Gastroesophageal sphincter (tissue), 4 donors: ENCODE measurements at places on chromosomes 3 and 15.

- ATAC-seq: no peak
- H3K4me3 ChIP-seq: no peak overlapping the region
- no peaks in the 10 kb centered on the region for H3K27me3 ChIP-seq
- H3K4me1 ChIP-seq: peaks cover 10% of the 10 kb centered on the region
- no peaks in the 10 kb centered on the region for H3K36me3 ChIP-seq
These were observed 7.0 kb upstream of the CXCR6 start for GRCh38 chr3:45936261-45936660.

GRCh38 chr3:191361456-191361855, 31.1 kb upstream of the UTS2B start:
- H3K4me1 ChIP-seq: peaks cover 60% of the 10 kb centered on the region
- no peak for ATAC-seq
- no peak overlapping the region for H3K4me3 ChIP-seq

- H3K27me3 ChIP-seq: no peaks in the 10 kb centered on the region
- no peak overlapping the region for H3K4me3 ChIP-seq
- H3K4me1 ChIP-seq: no peaks in the 10 kb centered on the region
- no peaks in the 10 kb centered on the region for H3K36me3 ChIP-seq
These were observed 63.9 kb upstream of the BBX start for GRCh38 chr3:107458871-107459270.

DNA sequence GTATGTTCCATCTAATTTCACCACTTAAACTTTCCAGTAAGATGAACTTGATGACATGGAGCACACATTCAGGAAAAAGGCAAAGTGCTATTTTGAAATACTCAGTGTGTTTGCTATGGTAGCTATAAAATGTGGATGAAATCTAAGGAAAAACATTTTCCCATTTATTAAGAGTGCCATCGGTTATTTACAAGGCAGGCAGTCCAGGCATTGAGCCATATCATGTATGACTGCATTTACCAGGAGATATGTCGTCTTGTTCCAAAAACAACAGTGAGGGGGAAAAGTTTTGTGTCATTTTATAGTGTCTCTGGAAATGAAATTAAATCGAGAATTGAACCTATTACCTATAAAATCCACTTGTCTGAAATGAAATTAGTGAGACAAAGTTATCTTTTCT, 13.7 kb downstream of the ANXA2 start:
- H3K27ac ChIP-seq: no peak overlapping the region
- no peak for ATAC-seq
- no peak overlapping the region for H3K4me3 ChIP-seq
- peaks cover 55% of the 10 kb centered on the region for H3K36me3 ChIP-seq

GRCh38 chr3:28291577-28291976, 50.2 kb downstream of the CMC1 start:
- H3K4me1 ChIP-seq: no peaks in the 10 kb centered on the region
- no peak overlapping the region for H3K27ac ChIP-seq
- H3K27me3 ChIP-seq: no peaks in the 10 kb centered on the region
- no peak for ATAC-seq
- peaks cover 12% of the 10 kb centered on the region for H3K36me3 ChIP-seq

- H3K4me3 ChIP-seq: no peak overlapping the region
- no peak for ATAC-seq
- H3K27me3 ChIP-seq: no peaks in the 10 kb centered on the region
- peaks cover 5% of the 10 kb centered on the region for H3K4me1 ChIP-seq
- H3K27ac ChIP-seq: no peak overlapping the region
- no peaks in the 10 kb centered on the region for H3K36me3 ChIP-seq
These were observed 2.7 kb downstream of the RIOX2 start for GRCh38 chr3:97969541-97969940.

GRCh38 chr3:115156046-115156654, 9.1 kb upstream of the ZBTB20 start:
- H3K36me3 ChIP-seq: no peaks in the 10 kb centered on the region
- no peaks in the 10 kb centered on the region for H3K4me1 ChIP-seq
- no peak overlapping the region for H3K27ac ChIP-seq
- H3K27me3 ChIP-seq: no peaks in the 10 kb centered on the region

GRCh38 chr3:85862893-85863455, 904.2 kb downstream of the CADM2 start:
- H3K4me3 ChIP-seq: no peak overlapping the region
- no peaks in the 10 kb centered on the region for H3K36me3 ChIP-seq
- no peak overlapping the region for H3K27ac ChIP-seq
- H3K27me3 ChIP-seq: no peaks in the 10 kb centered on the region
- no peak for ATAC-seq

- H3K36me3 ChIP-seq: no peaks in the 10 kb centered on the region
- H3K27ac ChIP-seq: no peak overlapping the region
- no peaks in the 10 kb centered on the region for H3K27me3 ChIP-seq
- H3K4me3 ChIP-seq: no peak overlapping the region
- no peaks in the 10 kb centered on the region for H3K4me1 ChIP-seq
- ATAC-seq: no peak
These were observed 117.5 kb downstream of the PDCD6IP start for GRCh38 chr3:33915796-33916546.

GRCh38 chr3:106683953-106684620, 693.2 kb upstream of the CCDC54 start:
- no peak overlapping the region for H3K27ac ChIP-seq
- H3K4me3 ChIP-seq: no peak overlapping the region
- ATAC-seq: no peak
- no peaks in the 10 kb centered on the region for H3K27me3 ChIP-seq
- no peaks in the 10 kb centered on the region for H3K36me3 ChIP-seq
- H3K4me1 ChIP-seq: no peaks in the 10 kb centered on the region

GRCh38 chr3:60365360-60365759, 885.9 kb downstream of the FHIT start:
- H3K36me3 ChIP-seq: no peaks in the 10 kb centered on the region
- H3K27me3 ChIP-seq: no peaks in the 10 kb centered on the region
- no peak overlapping the region for H3K27ac ChIP-seq
- H3K4me1 ChIP-seq: no peaks in the 10 kb centered on the region
- ATAC-seq: no peak

- H3K27me3 ChIP-seq: no peaks in the 10 kb centered on the region
- H3K27ac ChIP-seq: no peak overlapping the region
- H3K4me1 ChIP-seq: no peaks in the 10 kb centered on the region
- no peak overlapping the region for H3K4me3 ChIP-seq
- H3K36me3 ChIP-seq: no peaks in the 10 kb centered on the region
These were observed 72.2 kb downstream of the PPCDC start for GRCh38 chr15:75095594-75095993.

DNA sequence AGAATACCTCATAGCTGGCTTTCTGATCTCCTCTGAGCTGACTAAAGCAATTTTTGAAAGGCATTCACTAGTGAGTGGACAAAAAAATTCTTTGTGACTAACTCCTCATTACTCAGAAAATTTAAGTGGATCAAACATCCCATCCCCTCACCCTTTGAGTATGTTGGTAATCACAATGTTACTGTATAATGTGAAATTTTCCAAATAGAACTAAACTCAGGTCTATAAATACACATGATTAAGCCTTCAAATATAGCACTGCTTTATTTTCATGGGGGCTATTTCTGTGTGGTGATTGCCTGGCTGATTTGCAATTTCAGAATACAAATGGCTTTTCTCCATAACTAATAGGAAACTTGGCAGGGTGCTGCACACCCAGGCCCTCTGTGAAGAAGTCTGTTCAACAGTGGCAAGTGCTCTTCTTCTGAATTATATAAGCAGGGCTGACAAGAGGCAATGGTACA, 45.9 kb upstream of the ACTC1 start:
- no peak overlapping the region for H3K27ac ChIP-seq
- H3K4me1 ChIP-seq: no peaks in the 10 kb centered on the region
- ATAC-seq: no peak
- H3K36me3 ChIP-seq: no peaks in the 10 kb centered on the region
- H3K27me3 ChIP-seq: no peaks in the 10 kb centered on the region

GRCh38 chr15:40929660-40930429, 705 bp downstream of the DLL4 start:
- peak overlapping the region; percentile 21 for H3K4me3 ChIP-seq
- ATAC-seq: peak; percentile 26
- H3K4me1 ChIP-seq: peaks cover 42% of the 10 kb centered on the region
- H3K27ac ChIP-seq: no peak overlapping the region
- H3K36me3 ChIP-seq: peaks cover 6% of the 10 kb centered on the region

GRCh38 chr3:112046599-112046998, 12.1 kb downstream of the TMPRSS7 start:
- no peak overlapping the region for H3K27ac ChIP-seq
- no peak for ATAC-seq
- H3K27me3 ChIP-seq: no peaks in the 10 kb centered on the region
- no peak overlapping the region for H3K4me3 ChIP-seq

- H3K36me3 ChIP-seq: no peaks in the 10 kb centered on the region
- no peak overlapping the region for H3K27ac ChIP-seq
- no peak overlapping the region for H3K4me3 ChIP-seq
- ATAC-seq: peak; percentile 57
- H3K4me1 ChIP-seq: no peaks in the 10 kb centered on the region
- no peaks in the 10 kb centered on the region for H3K27me3 ChIP-seq
These were observed 256.5 kb downstream of the SHQ1 start for GRCh38 chr3:72591522-72592421.

DNA sequence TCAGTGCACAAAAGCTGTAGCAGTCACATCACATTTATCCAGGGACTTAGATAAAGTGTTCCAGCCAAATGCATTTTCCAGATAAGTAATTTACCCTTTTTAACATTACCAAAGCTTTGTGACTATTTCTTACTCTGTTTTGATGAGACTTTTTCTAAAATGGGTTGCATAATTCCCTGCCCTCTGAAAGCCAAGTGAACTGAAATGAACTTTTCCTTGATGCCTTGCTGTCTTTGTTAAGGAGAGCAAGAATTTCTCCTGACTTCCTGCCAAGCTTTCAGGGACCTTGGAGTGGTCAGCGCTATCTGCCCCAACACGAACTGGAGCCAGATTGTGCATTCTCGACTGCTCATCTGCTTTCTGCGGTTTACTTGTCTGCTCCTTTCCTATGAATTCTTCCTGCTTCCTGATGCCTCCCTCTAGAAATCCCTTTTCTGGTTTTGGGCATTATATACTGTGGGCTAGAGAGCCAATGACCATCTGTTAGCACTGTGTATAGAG, 34.8 kb downstream of the EIF4E3 start:
- H3K27ac ChIP-seq: peak overlapping the region; percentile 45
- ATAC-seq: peak; percentile 63
- H3K27me3 ChIP-seq: no peaks in the 10 kb centered on the region
- H3K4me1 ChIP-seq: peaks cover 9% of the 10 kb centered on the region

DNA sequence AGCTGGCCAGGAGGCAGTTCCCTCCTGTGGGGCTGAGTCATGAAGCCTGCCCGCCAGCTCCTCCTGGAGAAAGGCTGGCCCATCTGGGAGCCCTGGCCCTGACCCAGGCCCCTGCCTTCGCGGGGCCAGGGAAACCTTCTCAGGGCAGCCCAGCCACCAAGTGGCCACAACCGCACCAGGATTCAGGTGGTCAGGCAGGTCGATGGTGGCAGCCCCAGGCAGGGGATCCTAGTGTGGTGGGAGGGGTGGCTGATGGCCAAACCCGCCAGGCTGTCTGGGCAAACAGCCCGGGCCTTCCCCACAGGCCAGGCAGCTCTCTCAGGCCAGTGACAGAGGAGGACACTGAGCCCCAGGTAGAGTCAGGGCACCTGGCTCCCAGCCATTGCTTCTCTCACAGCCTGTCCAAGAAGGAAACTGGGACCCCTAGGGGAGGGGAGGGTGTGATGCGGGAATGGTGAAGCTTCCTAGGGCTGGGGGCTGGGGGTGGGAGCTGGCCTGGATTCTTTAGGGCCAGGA, 1.2 kb downstream of the TWF2 start:
- ATAC-seq: peak; percentile 90
- H3K4me1 ChIP-seq: peaks cover 75% of the 10 kb centered on the region
- H3K27me3 ChIP-seq: no peaks in the 10 kb centered on the region
- H3K27ac ChIP-seq: peak overlapping the region; percentile 99

DNA sequence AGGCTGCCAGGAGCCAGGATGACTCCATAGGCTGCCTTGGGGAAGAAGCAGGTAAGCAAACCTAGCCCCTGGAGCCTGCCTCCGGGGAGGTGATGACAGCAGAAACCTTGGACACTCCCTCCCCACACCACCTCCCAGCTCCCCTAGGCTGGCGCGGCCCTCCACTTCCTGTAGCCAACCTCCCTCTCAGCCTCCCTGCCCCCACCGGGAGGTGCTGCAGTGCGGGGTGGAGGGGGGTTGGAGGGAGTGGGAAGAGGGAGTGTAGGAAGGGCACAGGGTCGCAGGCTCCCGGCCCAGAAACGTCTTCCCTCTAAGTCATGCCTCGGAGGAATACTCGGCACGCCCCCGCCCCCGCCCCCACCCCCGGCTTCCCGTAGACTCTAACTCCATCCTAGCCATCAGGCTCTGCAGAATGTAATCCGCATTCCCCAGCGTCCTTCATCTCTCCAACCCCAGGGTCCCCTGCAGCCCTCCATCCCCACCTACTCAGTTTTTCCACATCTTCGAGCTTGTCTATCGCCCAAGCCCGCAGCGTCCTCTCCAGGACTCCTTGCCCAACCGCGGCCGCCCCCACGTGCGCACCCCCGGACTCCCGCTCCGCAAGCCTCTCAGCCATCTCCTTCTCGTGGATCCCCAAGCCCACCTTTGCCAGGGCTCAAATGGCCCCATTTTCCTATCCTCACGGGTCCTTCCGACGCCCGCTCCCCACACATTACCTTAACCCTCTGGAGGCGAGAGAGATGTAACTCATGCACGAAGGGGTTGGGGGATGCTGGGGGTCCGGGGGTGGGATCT, 528 bp downstream of the LPCAT4 start:
- H3K27me3 ChIP-seq: no peaks in the 10 kb centered on the region
- peak overlapping the region; percentile 98 for H3K27ac ChIP-seq
- ATAC-seq: peak; percentile 34

DNA sequence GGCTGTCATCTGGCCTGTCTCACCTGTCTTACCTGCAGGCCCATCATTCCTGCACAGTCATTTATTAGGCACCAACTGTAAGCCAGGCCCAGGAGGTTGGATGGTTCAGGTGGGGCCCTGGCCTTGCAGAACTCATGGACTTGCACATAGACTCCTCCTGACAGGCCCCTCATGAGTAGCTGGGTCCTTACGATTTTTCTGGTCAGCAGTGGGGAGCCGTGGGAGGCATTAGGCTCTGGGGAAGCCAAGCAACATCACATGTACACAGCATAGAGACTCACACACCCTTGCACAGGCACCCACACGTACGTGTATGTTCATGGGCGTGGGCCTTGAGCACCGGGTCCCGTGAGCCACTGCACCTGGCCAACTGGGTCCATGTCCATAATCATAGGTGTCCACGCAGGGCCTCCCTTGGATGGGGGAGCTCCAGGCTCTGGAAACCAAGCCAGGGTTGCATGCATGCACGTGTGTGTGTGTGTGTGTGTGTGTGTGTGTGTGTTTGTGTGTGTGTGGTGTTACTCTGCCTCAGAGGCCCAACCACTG, 20.3 kb downstream of the CISH start:
- no peak overlapping the region for H3K4me3 ChIP-seq
- no peaks in the 10 kb centered on the region for H3K36me3 ChIP-seq
- H3K27me3 ChIP-seq: no peaks in the 10 kb centered on the region
- H3K27ac ChIP-seq: no peak overlapping the region
- no peak for ATAC-seq
- peaks cover 15% of the 10 kb centered on the region for H3K4me1 ChIP-seq

DNA sequence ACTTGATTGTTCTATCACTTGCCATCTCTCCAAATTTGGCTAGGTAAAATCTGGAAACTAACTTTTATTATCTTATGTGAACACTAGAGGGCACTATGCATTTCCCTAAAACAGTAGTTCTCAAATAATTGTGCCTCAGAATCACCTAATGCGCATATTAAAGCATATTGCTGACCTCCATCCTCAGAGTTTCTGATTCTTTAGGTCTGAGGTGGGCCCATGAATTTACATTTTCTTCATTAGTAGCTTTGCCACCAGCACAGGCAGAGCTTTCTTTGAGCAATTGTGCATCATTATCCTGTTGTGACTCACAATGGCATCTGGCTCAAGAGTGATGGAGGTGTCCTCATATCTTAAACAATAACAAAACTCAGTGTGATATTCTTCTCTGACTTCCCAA, 17.5 kb upstream of the BCHE start:
- H3K4me1 ChIP-seq: no peaks in the 10 kb centered on the region
- H3K27ac ChIP-seq: no peak overlapping the region
- H3K4me3 ChIP-seq: no peak overlapping the region
- no peaks in the 10 kb centered on the region for H3K27me3 ChIP-seq
